ENCODE measurements at places on chromosomes 2 and 18.

DNA sequence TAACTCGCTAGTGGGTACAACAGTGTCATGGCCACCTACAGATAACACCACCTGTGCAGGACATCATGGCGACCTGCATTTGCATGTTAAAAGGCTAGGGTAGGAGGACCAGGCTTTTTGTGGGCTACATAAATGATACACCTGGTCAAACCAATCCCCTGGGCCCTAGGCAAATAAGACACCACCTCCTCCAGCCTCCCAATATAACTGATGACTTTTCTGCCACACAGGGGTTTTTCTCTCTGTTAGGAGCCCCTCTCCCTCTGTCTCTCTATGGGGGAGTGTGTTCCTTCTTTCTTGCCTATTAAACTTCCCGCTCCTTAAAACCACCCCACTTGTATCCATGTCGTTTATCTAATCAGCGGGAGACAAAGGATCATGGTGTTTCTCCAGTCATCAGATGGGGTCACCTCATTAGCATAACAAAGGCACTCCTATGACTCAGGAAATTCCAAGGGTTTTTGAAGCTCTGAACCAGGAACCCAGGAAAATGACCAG, 10.8 kb upstream of the BUB1 start:
- DNase-seq, result no peak

- DNase-seq, result no peak
These were observed 92.5 kb upstream of the SLC35G4 start for GRCh38 chr18:11516751-11517503.

DNA sequence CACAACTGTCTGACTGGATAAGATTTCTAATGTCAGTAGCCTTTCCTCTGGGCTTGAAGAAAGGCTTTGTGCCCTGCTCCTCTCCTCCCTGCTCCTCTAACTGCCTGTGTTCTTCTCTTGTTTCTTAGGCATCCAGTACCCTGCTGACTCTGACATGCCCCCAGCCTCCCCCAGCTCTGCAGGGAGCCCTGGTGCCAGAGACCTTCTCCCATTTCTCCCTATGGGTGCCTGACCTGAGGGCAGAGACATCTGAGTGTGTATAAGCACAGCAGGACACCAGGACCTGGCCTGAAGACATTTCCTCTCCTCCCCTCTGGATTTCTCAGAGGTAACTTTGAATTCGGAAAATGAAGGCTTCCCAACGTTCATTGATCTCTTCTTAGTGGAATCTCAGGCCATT, 23.6 kb downstream of the RNF144A start:
- no peak for DNase-seq

GRCh38 chr18:35443847-35444246, 53.9 kb downstream of the INO80C start:
- no peak for DNase-seq

- DNase-seq, result no peak
These were observed 72.4 kb downstream of the ODC1 start for GRCh38 chr2:10375570-10376281.

GRCh38 chr2:114543236-114543766, 100.9 kb downstream of the DPP10 start:
- no peak for DNase-seq

DNA sequence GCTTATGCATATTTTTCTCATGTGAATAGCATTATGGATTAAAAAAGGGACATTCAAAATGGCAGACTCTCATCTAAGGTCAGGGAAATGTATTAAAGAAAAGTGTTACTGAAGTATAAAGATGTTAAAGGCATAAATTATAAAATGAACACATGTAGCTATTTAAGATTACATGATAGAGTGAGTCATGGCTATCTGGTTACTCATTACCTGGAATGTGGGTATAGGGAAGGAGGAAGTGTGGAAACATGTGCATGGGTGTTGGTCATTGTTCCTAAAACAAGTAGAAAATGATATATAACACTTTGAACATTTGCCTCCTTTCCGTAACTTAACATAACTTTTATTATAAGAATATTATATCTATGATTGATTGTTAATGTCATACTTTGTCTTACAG, 66.4 kb downstream of the MYO1B start:
- no peak for DNase-seq

GRCh38 chr2:188808947-188809355, 165.2 kb upstream of the COL3A1 start:
- DNase-seq, result no peak

- DNase-seq, result no peak
These were observed 34.4 kb downstream of the ACAA2 start for GRCh38 chr18:49778826-49779465.

- no peak for DNase-seq
These were observed 47.9 kb downstream of the MBP start for GRCh38 chr18:77084688-77085035.

DNA sequence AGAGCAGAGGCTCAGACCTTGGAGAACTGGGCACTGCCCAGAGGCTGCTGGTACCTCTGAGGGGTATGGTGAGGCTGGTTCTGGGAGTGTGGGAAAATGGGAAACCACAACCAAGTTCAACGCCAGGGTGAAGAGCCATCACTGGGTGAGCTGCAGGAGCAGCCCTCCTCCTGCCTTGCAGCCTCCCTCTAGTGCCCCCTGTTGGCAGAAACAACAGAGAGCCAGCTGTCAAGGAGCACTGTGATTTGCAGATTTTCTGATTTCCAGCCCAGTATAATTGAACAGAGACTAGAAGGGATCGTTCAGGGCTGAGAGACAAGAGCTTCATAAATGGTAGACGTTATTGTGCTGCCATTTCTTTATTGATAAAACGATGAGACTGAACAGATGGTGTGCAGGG, 50.5 kb downstream of the MAPK4 start:
- no peak for DNase-seq

GRCh38 chr2:141906678-141907077, 224.1 kb downstream of the LRP1B start:
- no peak for DNase-seq

DNA sequence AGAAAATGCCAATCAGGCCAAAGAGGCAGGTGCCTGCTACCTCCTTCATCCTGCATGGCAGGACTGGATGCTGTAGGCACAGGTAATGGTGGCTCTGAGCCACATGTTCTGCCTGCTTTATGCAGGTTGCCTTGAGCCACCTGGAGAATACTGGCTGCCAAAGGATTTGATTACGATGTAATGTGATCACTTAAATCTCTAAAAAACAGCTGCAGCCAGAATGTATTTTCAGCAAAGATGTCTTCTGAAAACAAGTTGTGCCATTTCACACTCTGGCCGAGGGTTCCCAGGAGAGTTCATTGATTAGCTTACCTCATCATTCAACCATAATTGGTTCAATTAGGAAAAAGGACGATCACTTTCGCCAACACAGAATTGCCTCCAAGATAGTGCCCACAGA, 17.9 kb upstream of the MSGN1 start:
- no peak for DNase-seq

- no peak for DNase-seq
These were observed 9.2 kb downstream of the LRPPRC start for GRCh38 chr2:43986600-43986999.

- peak; percentile 68 for DNase-seq
These were observed 46.2 kb upstream of the MGAT5 start for GRCh38 chr2:134207589-134208209.

GRCh38 chr2:12273111-12273510, 443.6 kb upstream of the TRIB2 start:
- no peak for DNase-seq

GRCh38 chr18:52046842-52047241, 293.2 kb upstream of the DCC start:
- DNase-seq, result no peak

DNA sequence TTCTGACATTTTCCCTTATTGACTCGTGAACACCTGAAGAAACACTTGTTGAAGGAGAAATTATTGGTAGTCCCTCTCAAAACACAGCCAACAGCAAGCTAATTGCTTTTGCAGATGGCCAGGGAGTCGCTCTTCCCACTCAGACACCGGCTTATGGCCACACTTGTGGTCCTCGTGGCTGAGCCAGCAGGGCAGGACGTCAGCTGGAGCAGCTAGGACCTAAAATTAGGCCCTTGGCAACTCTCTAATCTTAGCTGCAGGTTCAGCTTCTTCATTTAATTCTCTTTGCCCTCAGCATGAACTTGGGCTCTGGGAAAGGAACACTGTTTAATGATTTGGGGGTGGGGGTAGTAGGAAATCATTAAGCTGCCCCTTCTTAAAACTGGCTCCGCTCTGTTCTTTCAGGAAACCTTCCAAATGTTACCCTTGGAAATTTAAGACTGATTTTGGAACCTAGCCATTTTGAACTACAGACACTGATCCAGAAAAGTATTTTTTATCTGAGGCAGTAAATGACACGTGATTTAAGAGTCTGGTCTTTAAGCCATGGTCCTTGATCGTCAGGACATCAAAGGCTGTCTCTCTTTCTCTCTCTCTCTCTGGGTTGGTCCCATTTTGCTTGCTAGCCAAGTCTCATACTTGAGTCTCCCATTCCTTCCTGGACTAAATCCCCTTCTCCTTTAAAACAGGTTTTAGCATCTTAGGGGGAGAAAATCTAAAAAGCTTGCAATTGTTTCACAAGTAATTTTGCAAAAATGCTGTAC, 77.5 kb downstream of the CDK15 start:
- DNase-seq, result no peak

- peak; percentile 43 for DNase-seq
These were observed 208.0 kb downstream of the TFCP2L1 start for GRCh38 chr2:121076885-121077549.

- no peak for DNase-seq
These were observed 59.5 kb downstream of the LHCGR start for GRCh38 chr2:48695991-48696390.

- no peak for DNase-seq
These were observed 84.6 kb downstream of the DNMT3A start for GRCh38 chr2:25257032-25257552.

DNA sequence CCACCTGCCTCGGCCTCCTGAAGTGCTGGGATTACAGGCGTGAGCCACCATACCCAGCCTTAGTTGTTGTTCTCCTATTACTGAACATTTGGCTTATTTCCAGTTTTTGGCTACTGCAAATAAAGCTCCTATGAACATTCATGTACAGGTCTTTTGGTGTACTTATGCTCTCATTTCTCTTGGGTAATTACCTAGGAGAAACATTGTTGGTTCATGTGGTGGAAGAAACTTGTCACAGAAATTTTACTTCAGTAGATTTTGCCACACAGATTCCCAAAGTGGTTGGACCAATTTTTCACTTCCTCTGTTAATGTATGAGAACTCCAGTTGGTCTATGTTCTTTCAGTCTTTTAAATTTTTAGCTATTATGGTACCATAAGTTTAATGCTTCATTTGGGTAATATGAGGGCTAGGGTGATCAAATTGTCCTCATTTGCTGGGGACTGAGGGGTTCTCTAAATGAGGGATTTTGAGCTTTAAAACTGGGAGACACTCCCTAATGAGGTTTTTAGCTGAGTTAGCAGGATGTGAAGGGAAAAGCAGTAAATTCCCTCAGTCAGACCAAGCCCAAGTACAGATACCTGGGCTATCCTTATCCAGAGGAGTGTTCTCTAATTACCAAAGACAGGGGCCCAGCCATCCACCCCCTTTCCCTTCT, 33.9 kb downstream of the MTA3 start:
- DNase-seq, result no peak

DNA sequence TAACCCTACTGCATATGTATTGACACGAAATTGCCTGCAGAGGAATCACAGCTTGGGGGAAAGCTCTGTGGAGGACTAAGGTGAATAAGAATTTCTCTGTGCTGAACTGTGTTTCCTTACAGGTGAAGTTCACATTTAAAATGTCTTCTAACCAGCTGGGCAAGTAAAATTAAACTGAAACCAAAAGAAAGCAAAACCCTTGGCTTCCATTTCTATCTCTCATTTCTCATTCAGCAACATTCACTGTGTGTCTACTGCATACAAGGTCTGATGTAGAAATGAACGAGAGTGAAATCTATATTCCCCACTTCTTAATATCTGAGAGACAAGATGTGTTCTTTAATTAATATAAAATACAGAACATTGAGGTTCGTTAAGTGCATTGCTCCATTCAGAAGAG, 397.3 kb downstream of the SOX11 start:
- no peak for DNase-seq

- DNase-seq, result peak; percentile 69
These were observed 117.4 kb upstream of the COPS8 start for GRCh38 chr2:236968101-236968879.

GRCh38 chr2:169139993-169140767, 70.8 kb downstream of the DHRS9 start:
- DNase-seq, result no peak

- no peak for DNase-seq
These were observed 74.8 kb upstream of the GLI2 start for GRCh38 chr2:120660771-120661459.

- peak; percentile 12 for DNase-seq
These were observed 568 bp downstream of the ARL5A start for GRCh38 chr2:151827564-151828142.

DNA sequence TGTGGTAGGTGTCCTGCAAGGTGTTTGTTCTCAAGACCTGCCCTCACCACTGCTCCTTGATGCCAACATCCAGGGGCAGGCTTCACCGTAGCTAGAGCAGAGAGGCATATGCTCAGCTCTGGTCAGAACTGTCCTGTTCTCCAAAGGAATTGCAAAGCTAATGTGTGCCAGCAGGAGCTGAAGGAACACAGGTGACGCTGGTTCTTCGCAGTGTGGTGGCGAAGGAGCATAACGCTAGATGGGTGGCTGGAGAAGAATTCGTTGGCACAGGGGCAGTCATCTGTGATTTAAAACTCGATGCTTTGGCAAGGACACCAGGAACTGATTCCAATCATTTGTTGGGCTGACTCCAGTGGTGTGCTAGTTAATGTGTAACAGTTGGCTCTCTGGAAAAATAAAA, 11.4 kb upstream of the PER2 start:
- DNase-seq, result no peak

- no peak for DNase-seq
These were observed 403.9 kb upstream of the TNP1 start for GRCh38 chr2:217263756-217264155.

- no peak for DNase-seq
These were observed 62.4 kb downstream of the MRPS9 start for GRCh38 chr2:105100046-105100840.

- DNase-seq, result no peak
These were observed 323.7 kb downstream of the SLC4A3 start for GRCh38 chr2:219951099-219951498.

- DNase-seq, result no peak
These were observed 321.8 kb upstream of the CWC22 start for GRCh38 chr2:180328795-180329422.

DNA sequence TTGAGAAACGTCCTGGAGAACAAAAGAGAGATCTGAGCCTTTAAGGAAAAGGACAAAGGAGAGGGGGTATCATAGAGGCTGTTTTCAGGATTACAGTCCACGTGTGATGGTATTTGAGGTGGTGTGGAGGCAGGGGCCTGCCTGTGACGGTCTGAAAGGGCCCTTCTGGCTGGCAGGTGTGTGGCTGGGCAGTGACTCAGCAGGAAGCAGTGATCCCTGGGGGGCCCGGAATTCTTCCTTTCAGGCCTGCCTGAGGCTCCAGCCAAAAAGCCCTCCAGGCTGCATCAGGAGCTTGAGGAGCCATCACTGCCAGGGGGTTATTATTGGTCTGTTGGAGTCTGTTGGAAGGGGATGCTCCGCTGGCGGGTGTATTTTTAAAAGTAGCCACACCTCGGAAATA, 97.2 kb upstream of the TMEM18 start:
- no peak for DNase-seq

DNA sequence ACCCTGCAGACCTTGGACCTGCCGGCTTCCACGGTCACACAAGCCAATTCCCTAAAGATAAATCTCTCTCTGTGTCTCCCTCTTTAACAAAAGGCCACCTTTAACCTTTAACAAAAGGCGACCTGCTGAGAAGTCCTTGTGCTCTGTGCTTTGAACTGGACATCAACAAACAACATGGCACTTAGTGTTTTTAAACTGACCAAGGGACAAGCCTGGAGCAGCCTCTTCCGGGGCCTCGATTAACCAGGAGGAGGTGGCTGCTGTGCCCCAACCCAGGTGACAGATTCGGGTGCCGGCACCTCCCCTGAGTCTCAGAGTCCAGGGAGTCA, 135.3 kb downstream of the RTP5 start:
- no peak for DNase-seq
